ENCODE measurements at places on chromosomes 6 and 20.

GRCh38 chr6:33613795-33614168, 7.3 kb upstream of the ITPR3 start:
- no peak for DNase-seq

- DNase-seq = no peak
Measured at GRCh38 chr6:6826095-6826901, 237.8 kb downstream of the LY86 start.

- DNase-seq = no peak
Measured at GRCh38 chr20:19025430-19026120, 186.9 kb upstream of the SLC24A3 start.

DNA sequence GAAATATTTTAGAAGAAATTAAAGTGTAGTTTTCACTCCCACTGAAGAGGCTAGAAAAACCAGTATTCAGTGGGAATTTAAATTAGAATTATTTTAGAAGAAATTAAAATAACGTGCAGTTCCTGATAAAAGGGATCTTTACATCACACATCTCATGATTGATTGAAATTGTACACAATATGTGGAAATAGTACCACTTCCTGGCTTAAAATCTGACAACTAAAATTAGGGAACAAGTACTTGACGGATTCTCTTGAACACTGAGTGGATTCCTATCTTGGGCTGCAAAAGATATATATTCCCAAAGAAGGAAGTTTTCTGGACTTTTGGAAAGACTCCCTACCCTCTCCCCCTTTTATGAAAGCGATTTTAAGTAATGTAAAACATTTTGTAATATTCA, 14.6 kb upstream of the MTCL3 start:
- DNase-seq = no peak

GRCh38 chr6:83352424-83353061, 78.3 kb downstream of the ME1 start:
- DNase-seq = no peak

DNA sequence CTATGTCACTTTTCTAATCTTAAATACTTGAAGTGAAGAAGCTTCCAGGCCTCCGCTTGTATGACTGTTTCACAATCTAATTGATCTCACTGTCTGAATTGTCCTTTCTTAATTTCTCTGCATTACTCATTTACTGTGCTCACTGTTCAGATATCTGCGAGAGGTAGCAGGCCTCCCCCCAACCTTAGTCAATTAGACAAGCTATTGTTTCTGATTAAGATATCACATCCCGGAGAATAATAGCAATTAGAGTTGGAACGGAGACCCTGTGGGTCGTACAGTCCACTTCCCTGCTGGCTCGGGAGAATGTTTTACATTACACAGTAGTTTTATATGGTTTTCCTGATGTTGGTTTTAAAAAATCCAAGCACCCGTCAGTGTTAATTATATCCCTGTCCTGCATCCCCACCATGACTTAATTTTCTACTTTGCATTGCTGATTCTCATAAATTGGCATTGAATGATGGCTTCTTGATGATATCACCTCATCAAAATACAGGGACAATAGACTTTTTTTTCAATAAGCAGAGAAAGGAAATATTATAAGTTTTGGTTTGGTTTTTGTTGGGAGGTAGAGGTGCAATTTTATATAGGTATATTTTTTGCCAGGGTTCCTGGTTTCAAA, 178.7 kb upstream of the TSHZ2 start:
- no peak for DNase-seq

GRCh38 chr20:53708129-53708968, 114.7 kb upstream of the ZNF217 start:
- peak; percentile 47 for DNase-seq

DNA sequence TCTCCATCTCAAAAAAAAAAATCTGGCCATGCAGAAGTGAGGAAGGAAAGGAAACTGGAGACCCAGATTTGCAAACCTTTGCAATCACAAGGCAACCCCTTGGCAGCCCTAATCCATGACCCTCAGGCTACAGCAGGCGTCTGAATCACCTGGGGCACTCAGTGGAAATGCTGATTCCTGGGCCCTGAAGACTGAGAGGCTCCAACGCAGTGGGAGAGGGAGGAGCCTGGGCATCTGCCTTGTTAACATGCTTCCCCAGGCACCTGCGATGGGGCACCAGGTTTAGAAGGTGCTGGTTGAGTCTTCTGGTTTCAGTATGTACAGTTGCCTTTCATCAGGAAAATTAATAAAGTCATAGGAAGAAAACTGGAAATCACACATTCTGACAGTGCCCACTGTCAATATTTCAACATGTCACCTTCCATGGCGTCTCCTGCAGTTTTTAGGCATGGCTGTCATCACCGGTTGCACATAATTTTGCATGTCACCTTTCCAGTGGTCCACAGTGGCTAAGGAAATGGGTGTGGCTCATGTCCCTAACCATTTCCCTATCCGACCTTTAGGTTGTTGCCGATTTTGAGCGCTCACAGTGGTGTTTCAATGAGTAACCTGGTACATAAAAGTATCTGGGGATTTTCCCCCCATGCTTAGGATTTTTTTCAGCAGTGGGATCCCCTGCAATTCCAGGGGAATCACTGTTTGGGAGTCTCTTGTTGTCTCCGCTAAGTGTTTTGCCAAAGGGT, 56.9 kb downstream of the PREX1 start:
- no peak for DNase-seq

- DNase-seq = no peak
Measured at GRCh38 chr20:30511322-30512030, 746.0 kb upstream of the DEFB115 start.

DNA sequence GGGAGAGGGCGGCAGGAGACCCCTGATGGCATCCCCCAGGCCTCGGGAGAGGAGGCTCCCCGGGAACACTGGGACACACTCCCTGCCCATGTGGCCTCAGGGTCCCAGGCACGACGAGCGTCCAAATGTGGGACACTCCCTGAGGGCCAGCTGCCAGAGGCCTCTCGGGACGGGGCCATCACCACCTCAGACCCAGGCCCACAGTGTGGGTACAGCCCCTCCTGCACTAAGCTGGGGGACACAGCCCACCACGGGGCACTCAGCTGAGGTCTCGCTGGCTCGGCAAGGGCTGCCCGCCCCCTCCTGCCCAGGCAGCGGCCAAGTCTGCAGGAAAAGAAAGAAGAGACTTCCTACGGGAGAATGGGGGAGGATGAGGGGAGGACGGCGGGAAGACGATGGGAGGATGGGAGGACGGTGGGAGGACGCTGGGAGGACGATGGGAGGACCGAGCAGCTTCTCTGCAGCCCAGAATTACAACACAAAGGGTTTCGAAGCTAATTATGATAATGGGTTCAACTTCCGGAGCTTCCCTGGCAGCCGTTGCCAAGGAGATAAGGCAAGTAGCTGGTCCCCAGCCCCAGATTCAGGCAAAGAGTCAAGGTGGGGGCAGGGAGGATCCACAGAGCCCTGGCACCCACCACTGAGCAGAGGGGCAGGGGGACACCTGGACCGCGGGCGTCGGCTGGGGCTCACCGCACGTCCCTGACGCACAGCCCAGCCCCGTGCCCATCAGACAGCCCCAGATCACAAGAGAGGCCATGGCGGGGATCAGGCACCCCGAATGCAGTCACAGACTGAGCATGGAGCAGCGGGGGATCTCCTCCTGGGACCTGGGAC, 17.5 kb downstream of the KCNQ2 start:
- no peak for DNase-seq

GRCh38 chr20:62961310-62961783, 8.8 kb downstream of the SLC17A9 start:
- no peak for DNase-seq

DNA sequence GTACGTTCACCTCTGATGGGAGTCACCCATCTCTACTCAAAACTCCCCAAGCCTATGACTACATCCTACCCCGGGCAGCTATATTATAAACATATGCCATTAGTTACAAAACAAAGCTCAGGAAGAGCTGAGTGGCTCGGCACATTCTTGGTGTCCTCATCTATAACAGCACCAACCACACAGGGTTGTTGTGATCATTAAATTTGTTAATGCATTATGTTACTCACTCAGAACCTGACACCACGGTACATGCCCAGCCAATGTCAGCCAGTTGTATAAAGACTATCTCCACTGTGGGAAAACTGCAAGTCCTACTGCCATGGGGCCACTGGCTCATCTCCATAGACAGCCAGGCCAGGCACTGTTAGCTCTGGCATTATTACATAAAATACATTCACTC, 7.7 kb downstream of the CDK5RAP1 start:
- no peak for DNase-seq

DNA sequence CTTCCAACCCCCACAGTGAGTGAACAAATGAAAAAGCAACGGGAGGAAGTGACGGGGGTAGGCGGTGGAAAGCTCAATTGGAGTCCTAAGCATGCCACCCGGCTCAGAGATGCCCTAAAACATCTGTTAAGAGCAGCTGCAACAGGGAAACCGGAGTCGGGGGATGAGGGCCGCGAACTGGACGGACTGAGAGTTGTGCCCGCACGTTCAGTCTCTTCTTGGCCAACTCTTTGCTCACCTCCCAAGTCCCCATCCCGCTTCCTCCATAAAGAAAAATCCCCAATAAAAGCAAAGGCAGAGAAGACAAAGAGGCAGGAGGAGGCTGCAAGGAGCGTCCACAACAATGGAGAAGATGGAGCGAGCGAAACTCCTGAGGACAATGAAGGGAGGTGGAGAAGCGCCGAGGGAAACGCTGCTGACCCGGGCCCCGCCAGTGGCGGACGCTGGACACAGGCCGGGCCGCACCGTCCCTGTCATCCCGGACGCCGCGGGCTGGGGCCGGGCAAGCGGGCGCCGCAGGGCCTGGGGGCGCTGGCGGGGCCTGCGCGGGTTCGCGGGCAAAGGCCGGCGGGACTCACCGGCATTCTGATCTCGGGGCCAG, 600 bp downstream of the SEC63 start:
- DNase-seq = peak; percentile 69

- DNase-seq = no peak
Measured at GRCh38 chr20:34644345-34644744, 32.5 kb downstream of the PIGU start.

GRCh38 chr20:12946789-12947188, 62.0 kb upstream of the SPTLC3 start:
- no peak for DNase-seq

DNA sequence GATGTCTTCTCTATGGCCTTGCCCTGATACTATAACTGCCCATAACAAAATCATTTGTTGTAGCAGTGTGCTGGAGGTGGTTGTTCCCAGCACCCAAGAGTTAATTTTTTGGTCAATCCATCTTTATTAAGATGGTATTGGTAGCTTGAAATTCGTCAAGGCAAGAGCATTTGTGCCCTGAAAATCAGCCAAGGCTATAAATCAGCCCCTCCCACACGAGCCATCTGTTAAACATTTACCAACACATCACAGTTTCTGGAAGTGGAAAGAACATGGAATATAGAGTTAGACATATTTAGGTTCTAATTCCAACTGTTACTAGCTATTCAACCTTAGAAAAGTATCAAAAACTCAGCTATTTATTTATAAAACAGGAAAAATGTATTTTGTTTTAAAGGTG, 888.4 kb upstream of the GJE1 start:
- DNase-seq = no peak

- DNase-seq = no peak
Measured at GRCh38 chr6:31538805-31539400, 2.9 kb downstream of the DDX39B start.

DNA sequence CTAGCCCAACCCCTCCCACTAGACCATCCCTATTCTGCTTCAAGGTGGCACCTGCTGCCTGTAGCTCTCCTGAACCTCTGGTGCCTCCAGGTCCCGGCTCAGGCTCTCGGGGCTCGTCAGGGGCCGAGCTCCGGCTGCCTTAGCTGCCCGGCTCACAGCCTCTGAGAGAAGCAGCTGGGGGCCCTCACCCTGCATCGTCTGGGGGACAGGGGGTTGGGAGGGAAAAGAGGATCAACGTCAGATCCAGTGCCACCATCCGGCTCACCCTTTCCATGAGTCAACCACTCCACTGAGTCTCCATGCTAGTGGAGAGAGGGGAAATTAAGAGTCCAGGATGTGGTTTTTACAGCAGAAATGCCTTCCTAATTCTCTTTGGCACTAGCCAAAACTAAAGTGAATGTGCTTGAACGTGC, 13.0 kb downstream of the BAG6 start:
- DNase-seq = peak; percentile 31

GRCh38 chr20:55974491-55975202, 30.7 kb downstream of the CBLN4 start:
- DNase-seq = no peak

GRCh38 chr6:17910189-17910588, 77.2 kb downstream of the KIF13A start:
- DNase-seq = no peak

DNA sequence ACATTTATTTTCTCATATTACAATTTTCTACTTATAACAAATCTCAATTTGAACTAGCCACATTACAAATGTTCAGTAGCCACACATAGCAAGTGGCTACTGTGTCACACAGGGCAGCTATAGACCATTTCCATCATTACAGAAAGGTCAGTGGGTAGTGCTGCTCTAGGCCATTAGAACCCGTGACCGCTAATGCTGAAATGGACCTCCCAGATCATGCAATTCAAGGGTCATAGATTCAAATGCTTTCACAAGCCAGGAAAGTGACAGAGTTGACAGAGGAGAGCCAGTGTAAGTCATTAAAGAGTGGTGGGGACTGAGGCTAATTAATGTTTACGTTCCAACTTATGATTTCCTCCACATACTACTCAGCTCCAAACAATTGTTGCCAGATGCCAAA, 3.5 kb upstream of the OCSTAMP start:
- no peak for DNase-seq

GRCh38 chr20:14127514-14128223, 132.4 kb downstream of the MACROD2 start:
- DNase-seq = no peak

- no peak for DNase-seq
Measured at GRCh38 chr20:40323361-40323794, 365.7 kb downstream of the MAFB start.

DNA sequence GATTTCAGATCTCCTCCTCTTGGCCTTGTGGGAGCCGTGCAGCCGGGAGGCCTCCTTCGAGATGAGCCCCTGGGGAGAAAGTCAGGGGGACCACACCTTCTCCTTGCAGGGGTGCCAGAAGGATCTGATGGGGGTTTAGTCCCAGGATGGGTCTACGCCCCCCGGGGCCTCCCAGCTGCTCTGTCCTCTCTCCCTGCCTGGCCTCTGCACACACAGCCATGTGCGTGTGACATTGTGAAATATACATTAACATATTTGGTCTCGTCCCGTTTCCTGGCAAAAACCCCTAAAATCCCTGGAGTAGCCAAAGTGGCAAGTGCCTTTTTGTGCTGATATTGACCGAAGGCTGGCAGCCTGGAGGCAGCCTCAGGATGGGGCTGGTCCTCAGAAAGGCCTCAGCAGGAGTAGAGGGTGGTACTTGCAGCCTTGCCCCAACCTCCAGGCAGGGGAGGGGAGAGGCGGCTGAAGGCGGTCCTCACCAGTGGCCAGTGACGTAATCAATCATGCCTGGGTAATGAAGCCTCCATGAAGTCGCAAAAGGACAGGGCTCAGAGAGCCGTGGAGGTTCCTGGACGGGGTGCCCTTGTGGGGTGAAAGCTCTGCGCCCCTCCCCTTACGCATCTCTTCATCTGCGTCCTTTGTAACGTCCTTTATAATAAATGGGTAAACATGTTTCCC, 5.1 kb upstream of the HELZ2 start:
- DNase-seq = no peak

All from activated naive CD4-positive, alpha-beta T cell treated with Interleukin-2 at 50 U/mL for 16 hours (primary cell).